Stimulated activated CD4-positive, alpha-beta T cell treated with anti-CD3 and anti-CD28 coated beads, Interleukin-2, amount 100 ng/mL, for 4 hours (primary cell): ENCODE measurements at places on chromosomes 3 and 15.

DNA sequence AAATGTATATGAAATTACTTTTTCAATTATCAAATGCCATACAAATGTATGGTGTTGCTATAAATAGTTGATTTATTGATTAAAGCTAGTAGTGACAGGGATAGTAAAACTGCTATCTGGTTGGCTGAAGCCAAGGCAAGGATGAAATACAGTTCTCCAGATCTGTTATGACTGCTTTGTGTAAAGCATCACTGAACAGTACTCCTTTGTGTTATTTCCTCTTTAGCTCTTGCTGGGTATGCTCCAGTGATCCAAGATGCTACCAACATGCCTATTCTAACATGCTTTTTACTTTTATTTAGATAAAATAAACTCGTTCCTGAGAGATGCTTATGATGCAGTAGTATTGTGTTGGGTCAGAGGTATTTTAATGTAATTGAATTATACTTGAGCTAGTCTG, 12.4 kb upstream of the UBR1 start:
- no peak for DNase-seq

- peak; percentile 50 for DNase-seq
These were observed 53.1 kb downstream of the CACNA2D2 start for GRCh38 chr3:50450209-50450921.

- DNase-seq = peak; percentile 18
These were observed 471.9 kb upstream of the FRG2C start for GRCh38 chr3:75192146-75192616.

GRCh38 chr3:164940745-164941144, 137.6 kb downstream of the SI start:
- no peak for DNase-seq

DNA sequence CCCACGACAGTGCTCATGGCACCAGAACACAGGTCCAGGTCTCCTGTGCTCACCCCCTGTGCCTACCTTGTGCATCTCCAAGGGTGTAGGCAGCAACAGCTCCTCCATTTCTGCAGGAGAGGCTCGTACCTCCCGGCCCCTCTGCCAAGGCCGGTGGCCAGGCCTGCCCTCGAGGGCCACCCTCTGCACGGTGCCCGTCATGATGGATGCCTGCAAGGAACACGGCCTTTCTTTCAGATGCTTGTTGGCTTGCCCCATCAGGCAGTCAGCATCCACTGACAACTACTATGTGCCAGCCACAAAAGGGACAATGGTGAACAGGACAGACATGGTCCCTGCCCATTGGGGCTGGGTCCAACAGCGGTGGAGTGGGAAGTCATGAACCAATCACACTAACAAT, 43.8 kb downstream of the GRIP2 start:
- no peak for DNase-seq

DNA sequence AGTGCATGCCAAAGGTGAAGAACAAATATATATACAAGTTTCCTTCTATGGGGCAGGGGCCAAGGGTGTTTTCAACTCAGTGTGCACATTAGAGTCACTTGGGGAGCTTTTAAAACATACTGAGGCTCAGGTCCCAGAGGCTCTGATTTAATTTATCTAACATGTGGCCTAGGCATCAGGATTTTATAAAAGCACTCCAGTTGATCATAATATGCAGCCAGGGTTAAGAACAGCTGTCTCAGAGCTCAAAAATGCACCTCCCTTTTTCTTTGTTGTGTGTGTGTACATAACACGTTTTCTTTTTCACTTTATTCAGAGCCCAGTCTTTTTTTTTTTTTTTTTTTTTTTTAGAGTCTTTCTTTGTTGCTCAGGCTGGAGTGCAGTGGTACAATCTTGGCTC, 57.9 kb upstream of the SETD2 start:
- DNase-seq = no peak

- DNase-seq = no peak
These were observed 160.2 kb upstream of the TBL1XR1 start for GRCh38 chr3:177357352-177358090.

- no peak for DNase-seq
These were observed 54.3 kb upstream of the AGTR1 start for GRCh38 chr3:148643389-148643840.

DNA sequence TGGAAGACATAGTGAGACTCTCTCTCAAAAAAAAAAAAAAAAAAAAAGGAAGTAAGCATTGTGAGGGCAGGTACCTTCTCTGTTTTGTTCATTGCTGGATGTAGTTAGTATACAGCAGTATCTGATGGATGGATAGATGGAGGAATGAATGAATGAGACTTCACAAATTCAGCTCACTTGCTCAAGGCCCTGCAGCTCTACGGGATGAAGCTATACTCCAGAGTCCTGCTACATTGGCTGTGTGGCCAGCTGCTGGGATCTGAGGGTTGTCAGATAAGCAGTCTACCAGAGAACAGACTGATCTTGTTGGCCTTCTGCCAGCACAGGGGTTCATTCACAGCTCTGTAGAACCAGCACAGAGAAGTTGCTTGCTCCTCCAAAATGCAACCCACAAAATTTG, 35.0 kb downstream of the MLH1 start:
- no peak for DNase-seq

DNA sequence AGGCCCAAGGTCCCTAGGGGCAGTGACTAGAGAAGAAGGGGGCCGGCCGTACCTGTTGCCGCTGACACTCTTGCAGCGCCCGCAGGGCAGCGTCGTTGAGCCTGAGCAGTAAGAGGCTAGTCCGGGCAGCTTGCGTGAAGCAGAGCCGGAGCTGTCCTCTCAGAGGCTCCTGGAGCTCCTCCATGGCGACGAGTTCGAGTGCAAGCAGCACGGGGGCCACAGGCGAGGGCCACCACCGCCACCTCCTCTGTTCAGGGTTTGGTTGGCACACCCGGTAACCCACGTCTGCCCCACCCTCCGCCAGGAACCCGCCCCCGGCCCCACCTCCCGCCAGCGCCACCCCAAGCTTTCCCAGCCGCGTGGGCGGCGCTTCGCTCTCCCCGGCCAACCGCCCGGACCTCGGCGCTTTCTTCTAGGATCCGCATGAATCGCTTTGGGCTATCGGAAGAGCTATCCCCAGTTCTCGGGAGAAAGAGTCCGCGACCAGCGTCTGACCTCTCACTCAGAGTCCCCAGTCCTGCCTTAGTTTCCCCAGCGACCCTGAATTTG, at the start of gene ELL3:
ELL3 (minus strand) TSS at position 249 of the 549 bp plus-strand sequence; CDS start at position 184, 65 bp downstream.
- DNase-seq = peak; percentile 71

- DNase-seq = no peak
These were observed 120.3 kb downstream of the BDH1 start for GRCh38 chr3:197435426-197435825.
